Tibial artery (tissue), 4 donors: ENCODE measurements at places on chromosomes 2 and 18.

GRCh38 chr2:29009711-29010677, 28.9 kb downstream of the TOGARAM2 start:
- no peak for DNase-seq

- no peak for DNase-seq
These were observed 78.0 kb upstream of the PNPT1 start for GRCh38 chr2:55771612-55772011.

- no peak for DNase-seq
These were observed 43.0 kb downstream of the EVA1A start for GRCh38 chr2:75517547-75518230.

DNA sequence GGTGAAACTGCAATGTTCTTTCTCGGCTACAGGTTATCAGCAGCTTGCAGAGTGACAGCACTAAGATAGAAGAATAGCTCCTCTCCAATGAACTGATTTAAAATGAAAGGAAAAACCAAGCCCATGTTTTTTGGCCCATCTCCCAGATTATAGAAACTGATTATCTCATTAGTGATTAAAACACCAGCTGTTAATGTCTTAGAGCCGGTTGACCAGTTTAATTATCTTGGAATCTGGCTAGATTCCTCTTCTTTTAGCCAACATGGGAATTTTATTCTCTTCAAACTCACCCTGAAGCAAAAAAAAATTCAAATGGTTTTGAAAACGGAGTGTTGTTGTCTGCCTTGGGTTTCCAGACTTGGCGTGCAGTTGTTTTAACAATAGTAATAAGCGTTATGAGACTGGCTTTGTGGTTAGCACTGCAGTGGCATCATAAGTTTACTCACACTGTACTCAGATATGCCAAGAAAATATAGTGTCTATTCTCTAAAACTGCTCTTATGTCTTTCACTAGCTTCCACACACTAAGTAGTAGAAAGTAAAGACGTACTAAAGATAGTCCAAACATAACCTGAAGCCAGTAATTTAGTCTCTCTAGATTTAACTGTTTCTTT, 665.3 kb downstream of the STK39 start:
- DNase-seq: no peak

DNA sequence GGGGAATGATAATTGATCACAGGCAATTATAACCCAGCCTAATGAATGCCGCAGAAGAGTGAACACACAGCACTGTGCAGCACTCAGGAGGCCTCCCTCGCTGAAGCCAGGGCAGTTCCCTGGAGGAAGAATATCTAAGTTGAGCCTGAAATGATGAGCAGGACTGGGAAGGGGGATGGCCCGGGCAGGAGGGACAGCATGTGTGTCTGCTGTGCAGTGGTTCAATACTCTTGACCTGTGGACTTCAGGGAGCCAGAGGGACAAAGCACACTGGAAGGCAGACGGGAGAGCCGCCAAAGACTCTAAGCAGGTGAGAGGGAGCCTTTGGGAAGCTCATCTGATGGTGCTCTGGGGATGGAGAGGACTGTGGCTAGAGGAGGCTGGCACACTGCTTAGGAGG, 62.6 kb downstream of the ARHGEF4 start:
- no peak for DNase-seq

DNA sequence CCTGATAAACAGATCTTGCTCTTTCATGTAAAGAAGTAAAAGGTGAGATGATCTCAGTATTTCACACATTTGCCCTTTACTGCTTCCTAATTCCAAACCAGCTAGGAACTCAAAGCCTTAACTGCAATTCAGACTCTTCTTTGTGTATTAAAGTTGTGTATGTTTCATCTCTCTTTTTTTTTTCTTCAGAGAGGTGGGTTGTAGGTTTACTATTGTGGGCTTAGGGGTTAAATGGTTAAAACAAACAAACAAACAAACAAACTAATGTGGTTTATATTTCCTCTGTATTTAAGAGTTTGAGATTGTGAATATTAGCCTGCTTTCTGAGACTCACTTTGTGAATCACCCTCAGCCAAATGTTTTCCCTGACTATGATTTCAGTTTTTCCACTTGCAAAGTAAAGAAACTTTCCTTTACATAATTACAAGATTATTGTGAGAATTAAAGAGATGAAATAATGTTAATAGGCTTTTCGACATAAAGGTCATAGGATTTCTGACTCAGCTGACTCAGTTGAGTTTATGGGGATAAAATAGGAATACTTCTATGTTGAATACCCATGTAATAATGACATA, 2.8 kb downstream of the GULP1 start:
- no peak for DNase-seq

DNA sequence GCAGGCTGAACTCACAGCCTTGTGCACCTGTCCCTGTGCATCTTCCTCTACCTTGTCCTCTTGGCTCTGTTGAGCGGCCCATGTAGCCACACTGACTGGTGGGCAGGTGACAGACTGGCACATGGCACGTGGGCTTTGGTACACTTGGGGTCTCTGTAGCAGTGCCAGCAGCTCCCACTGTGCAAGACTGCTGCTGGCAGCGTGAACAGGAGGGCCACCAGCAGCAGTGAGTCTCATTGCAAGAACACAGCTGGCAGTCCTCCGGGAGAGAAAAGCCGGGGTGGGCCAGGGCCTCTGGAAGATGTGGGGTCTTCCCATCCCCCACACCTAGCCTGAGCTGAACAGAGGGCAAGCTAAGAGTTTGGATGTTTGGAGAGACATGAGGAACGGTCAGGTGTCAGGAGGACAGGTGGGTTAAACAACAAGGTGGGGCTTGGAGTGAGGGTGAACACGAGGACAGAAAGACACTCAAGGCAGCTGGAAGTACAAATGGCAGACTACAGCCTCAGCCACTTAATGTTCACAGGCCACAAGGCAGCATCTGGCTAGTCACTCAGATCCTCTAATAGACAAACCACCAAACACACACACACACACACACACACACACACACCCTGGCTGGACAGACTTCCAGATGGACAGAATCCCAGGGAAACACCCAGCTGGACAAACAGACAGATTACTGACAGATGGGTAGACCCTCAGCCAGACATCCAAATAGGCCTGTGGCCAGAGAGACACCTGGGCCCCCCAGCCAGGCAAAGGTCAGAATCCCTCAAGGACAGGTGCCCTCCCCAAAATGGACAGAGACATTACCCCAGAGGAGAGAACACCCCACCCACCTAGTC, 2.3 kb upstream of the PTPN18 start:
- DNase-seq: peak; percentile 66

DNA sequence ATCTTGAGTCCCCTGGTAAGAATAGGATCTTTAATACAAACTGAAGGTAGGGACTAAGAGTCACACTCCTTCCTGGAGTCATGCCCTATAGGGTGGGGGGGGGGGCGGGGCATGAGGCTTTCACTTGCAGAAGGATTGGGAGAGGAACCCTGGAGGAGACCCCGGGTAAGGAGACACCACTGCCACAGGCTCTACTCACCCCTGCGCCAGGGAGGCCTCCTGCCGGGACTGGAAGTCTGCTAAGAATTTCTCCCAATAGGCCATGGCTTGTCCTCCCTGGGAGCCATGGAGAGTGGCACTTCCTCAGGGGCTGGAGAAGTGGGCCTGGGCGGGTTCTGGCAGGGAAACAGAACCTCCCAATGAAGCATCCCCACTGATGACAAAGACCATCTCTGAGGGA, 645.3 kb upstream of the RAB6C start:
- DNase-seq: no peak

- no peak for DNase-seq
These were observed 14.9 kb downstream of the ESPNL start for GRCh38 chr2:238114851-238115660.

- peak; percentile 4 for DNase-seq
These were observed 337.2 kb upstream of the SALL3 start for GRCh38 chr18:78642296-78642951.

DNA sequence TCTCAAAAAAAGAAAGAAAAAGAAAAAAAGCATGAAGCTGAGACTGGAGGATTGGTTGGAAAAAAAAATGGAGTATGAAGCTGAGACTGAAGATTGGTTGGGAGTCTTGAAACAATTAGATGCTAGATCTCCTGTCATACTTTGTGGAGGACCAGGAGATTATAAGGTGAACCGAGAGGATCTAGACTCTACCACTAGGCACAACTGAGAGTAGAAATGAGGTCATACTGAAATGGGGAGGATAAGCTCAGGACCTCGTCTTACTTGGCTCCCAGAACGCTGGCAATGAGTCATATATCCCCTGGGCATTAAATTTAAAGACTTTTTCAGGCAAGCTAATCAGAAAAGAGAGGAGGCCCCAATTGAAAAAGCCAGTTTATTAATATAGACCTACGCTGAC, 3.3 kb upstream of the ORC2 start:
- DNase-seq: no peak

DNA sequence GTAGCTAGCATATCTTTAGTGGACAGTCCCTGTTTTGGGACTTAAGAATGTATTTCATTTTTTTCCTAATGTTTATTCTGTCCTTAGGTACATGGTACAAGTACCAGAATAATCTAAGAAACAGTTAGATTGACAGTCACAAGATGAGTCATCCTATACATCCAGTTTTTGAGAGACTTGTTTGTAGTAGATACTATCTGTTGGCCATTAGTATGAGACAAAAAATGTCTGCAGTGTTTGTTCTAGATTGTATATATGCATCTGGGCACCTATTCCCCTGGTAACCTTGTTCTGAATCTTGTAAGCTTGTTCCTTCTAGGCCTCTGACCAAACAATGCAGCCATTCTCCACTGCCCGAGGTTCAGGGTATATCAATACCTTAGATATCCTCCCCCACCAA, 1343.5 kb downstream of the SUCLG1 start:
- no peak for DNase-seq

DNA sequence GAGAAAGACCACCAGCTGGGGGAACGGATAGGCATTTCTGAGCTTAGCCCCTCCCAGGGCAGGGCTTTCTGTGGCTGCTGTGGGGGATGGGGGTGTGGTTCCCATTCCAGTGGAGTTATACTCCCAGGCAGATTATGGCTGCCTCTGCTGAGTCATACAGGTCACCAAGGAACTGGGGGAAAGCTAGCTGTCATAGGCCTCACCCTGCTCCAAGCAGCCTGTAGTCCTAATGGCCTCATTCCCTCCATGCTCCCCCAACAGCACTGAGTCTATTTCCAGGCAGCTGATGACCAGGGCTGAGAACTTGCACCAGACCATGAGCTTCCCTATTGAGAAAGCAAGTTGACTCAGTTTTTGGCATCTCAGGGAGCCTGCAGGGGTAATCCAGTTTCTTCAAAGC, 87.1 kb downstream of the GPR39 start:
- DNase-seq: no peak

GRCh38 chr18:73462092-73462491, 594.3 kb upstream of the NETO1 start:
- DNase-seq: no peak

DNA sequence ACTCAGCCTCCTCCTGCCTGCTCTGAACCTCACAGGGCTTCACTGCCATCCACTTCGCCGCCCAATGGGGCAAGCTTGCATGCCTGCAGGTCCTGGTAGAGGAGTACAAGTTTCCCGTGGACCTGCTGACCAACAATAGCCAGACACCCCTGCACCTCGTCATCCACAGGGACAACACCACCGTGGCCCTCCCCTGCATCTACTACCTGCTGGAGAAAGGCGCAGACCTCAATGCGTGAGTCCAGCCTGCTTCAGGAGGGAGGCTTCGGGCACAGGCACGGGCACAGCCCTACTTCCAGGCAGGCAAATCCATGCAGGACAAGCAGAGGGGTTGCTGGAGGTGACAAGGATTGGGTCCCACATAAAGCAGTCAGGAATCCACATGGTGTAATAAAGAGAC, 1.2 kb downstream of the ANKRD53 start:
- DNase-seq: no peak

DNA sequence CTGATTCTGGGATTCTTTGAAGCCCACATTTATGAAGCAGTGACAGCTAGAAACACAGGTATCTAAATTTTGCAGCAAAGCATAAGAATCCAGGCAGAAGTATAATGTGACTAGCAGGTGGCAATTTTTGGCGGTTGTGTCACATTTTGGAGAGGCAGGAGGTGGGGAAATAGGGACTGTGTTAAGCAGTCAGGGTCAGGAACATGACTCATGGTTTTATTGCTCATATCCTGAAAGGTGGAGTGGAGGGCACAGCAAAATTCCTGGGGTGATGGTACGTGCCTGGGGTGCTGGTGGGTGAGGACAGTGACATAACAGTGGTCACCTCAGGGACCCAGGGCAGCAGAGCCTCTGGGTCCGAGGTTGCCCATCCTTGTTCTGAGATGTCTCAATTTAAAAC, 63.5 kb upstream of the TTN start:
- DNase-seq: no peak

DNA sequence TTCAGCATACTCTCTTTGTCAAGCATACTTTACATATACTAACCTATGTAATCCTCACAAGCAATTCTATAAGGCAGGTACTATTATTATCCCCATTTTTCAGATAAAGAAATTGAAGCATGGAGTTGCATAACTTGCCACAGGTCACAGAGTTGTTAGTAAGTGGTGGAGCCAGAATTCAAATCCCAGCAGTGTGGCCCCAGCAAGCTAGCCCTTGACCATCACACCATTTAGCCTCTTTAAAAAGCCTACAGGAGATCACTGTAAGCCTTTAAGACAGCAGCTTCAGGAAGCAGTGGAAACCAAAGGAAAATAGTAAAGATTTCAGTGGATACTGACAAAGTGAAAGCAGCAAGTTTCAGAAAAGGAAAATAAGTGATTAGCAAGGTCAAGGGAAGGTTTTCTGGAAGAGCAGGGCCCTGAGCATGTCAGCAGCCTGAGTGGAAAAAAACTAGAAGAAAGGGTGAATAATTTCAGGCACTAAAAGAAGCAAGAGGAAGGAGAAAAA, 11.7 kb downstream of the B4GALT6 start:
- no peak for DNase-seq

- no peak for DNase-seq
These were observed 199.7 kb downstream of the ETAA1 start for GRCh38 chr2:67596871-67597270.

DNA sequence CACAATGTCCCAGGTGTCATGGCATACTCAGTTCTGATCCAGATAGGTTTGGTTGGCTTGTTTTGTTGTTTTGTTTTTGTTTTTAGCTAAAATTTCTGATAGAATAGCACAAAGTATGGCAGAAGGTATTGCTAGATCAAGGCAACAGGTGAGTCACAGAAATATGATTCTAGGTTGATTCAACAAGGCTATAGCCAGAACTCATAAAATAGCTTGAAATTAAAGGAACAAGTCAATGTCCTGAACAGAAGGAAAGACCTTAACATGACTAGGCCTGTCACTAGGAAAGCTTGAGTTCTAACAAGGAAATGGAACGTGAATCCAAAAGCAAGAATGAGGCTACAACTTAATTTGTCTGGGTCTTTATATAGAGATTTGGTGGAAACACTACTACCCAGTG, 157.1 kb downstream of the GALNT3 start:
- DNase-seq: no peak

GRCh38 chr2:151238527-151239487, 22.9 kb downstream of the RBM43 start:
- peak; percentile 72 for DNase-seq
